HT1080 (cell line): ENCODE measurements at places on chromosomes 1 and 21. TPM values are rescaled to one million over a fixed set of nuclear protein-coding genes. Genes with fewer than 3 reads are reported as not detected.

Gene TMEM61
- not detected in 2 replicates for total RNA-seq

Gene FAM167B
- total RNA-seq, result 0.17 and 0.95 TPM in 2 replicates

Gene TCEA3
- 1.2 and 1.4 TPM in 2 replicates for total RNA-seq

Gene EPHB2
- total RNA-seq, result 74.0 and 90.3 TPM in 2 replicates

Gene SLC9C2
- total RNA-seq, result not detected in 2 replicates

Gene SPRR2E
- total RNA-seq, result not detected in 2 replicates

Gene DYNLT5
- not detected in 2 replicates for total RNA-seq

Gene STX12
- total RNA-seq, result 24.6 and 26.4 TPM in 2 replicates
